ENCODE measurements at places on chromosomes 3 and 15.

- no peak for DNase-seq
These were observed 156.0 kb upstream of the MRPL3 start for GRCh38 chr3:131658771-131659170.

- peak; percentile 2 for DNase-seq
These were observed 874 bp downstream of the INO80 start for GRCh38 chr15:41115161-41115651.

DNA sequence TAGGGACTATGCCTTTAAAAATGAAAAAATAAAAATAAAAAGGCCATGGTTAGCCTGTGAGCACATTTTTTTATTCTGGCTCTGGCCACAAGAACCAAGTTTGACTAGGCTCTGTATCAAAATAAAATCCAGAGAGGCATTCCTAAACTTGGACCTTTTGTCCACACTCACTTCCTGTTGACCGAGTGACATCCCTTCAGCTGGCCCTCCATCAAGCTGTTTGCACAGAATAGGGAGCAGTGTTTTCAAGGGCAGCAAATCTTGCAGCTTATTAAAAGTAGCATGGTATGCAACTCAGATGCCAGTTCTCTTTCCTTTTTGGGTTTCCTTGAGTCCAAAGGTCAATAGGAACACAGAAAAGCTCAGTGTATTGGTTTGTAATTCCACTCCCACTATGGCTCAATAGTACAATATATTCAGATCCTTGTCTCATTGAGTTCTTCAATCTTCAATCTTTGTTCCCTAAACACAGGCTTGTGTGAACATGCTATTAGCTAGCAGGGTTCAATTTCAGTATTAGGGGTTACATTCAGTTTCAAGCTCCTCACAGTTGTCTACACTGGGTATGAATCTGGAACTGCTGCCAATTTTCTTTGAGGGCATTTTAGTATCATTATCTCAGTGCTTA lies 244.5 kb downstream of the RBMS3 start:
- DNase-seq: peak; percentile 18

DNA sequence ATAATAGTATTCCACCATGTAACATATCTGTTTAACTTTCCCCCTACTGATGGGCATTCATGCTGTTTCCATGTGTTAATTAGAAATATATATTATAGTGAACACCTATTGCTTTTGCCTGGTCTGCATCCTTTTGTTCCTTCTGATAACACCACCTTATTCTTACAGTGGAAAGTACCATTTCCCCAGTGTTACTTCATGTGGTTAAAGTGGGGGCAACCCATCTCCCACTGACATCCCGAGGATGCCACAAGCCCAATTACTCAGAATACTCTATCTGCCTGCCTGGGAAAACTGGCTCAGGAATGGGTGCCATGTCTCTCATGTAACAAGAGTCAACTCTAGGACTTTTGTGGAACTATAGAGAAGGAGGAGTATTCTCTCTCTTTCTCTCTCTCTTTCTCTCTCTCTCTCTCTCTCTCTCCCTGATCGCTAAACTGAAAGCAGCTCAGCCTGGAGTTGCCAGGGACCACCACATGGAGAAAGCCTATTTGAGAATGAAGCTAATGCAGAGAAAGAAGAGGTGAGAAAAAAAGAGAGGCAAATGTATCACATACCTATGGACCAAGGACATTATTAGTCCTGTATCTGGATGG lies 66.4 kb upstream of the PPIB start:
- DNase-seq: no peak

GRCh38 chr3:166285001-166285400 lies 447.8 kb upstream of the BCHE start:
- DNase-seq: no peak

GRCh38 chr3:174440253-174440701 lies 418.9 kb upstream of the NAALADL2 start:
- DNase-seq: peak; percentile 82

DNA sequence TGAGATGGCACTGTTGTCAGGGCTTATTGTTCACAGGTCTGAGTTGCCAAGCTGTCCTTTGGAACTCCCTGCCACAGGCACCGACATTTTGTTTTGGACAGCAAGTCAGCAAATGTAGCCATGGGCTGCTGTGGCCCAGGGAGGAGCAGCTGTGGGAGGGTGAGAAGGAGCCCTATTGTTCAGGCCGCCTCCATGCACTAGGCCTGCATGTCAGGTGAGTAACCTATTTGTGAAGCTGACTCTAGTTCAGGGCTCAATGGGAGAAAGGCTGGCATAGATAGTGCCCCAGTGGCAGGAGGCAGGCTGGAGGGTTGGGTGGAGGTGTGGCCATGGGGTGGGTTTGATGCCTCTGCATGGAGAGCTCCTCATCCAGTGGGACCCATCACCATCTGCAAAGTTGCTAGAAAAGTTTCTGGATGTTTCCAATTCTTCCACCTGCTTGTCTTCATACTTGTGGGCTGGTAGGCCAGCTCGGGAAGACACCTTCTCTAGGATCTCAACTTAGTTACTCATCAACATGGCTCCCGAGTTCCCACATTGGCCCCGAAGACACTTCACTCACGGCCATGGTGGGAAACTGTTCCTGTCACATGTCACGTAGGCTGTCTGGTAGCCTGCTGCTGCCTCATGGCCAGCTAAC lies 19.5 kb downstream of the AMOTL2 start:
- no peak for DNase-seq

- no peak for DNase-seq
These were observed 97.1 kb downstream of the SLC25A26 start for GRCh38 chr3:66317750-66318376.

DNA sequence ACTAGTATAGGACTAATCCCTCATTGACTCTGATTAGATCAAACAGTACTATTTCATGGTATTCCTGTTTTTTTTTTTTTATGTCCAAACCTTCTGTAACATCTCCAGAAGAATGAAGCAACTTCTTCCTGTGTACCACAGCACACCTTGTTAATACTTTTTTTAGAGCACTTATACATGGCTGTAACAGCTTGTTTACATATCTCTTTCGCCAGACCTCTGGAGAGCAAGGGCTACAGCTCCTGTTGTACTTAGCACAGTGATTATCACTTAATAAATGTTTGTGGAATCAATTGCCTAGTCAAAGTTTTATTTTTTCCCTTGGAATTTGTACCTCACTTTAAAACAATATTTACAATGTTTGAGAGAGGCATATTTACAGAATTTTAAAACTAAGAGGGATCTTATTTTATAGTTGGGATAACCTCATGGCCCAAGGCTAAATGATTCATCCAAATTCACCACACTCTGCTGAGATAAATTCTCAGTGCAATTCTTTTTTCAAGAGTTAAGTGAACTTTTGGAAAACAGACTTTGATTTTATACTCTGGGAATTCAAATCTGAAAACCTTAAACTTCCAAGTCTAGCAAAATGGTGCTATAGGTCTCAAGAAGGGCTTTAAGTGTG lies 9.2 kb upstream of the GATM start:
- DNase-seq: no peak

DNA sequence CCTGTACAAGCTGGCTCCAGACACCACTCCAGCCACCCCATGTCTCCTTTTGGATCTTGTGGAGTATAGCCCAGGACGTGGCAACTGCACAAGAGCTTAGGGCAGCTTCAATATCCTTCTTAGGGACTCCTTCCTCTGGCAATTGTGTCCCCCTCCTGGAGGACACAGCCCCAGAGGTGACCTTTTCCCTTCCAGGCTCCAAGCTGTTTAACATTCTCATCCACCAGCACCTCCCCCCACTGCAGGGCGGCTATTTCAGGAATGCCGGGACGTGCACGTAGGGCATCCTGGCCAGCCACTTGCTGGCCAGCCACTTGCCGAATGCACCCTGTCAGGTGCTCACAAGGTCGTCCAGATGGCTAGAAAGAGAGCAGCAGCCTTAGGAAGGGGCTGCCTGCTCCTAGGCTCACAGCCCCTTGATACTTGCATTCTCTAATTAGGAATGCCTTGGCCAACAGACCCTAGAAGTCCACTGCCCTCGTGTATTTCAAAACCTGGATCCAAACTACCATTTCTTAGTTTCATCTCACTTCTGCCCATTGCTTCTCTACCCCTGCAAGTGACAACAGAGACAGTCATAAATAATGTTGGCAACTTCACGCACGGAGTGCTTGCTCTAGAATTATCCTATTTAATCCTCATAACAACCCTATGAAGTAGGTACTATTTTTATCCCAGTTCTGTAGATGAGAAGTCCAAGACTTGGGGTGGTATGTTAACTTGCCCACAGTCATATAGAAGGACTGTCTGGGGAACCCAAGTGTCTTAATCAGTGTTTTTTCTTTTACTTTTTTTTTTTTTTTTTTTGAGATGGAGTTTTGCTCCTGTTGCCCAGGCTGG lies 24.5 kb upstream of the IDH2 start:
- no peak for DNase-seq

DNA sequence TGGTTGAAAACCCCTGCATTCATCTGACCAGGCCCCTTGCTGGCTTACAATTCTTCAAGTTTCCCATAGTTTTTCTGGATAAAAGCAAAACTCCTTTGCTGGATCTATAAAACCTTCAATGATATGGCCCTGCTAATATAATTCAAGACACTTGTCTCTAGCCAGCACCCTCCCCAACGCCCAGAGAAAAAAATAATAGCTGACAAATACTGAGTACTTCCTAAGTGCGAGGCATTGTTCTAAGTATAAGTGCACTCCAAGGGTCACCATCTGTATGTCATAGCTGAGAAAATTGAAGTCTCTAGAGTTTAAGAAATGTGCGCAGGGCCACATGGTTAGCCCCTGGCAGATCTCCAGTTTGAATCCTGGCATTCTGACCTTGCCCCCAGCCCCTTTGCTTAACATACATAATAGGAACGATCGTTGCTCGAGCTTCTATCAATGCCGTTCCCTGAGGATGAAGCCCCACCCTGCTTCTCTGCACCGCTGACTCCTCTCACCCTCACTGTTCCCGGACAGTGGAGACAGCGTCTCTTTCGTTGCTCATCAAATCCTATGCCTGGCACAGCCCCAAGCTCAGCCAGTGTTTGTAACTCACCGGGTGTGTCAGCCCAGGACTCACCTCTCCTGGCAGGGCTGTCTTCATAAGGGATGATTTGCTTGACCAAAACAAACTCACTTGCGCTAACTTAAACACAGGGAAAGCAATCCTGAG lies 377.1 kb upstream of the PROK2 start:
- no peak for DNase-seq

DNA sequence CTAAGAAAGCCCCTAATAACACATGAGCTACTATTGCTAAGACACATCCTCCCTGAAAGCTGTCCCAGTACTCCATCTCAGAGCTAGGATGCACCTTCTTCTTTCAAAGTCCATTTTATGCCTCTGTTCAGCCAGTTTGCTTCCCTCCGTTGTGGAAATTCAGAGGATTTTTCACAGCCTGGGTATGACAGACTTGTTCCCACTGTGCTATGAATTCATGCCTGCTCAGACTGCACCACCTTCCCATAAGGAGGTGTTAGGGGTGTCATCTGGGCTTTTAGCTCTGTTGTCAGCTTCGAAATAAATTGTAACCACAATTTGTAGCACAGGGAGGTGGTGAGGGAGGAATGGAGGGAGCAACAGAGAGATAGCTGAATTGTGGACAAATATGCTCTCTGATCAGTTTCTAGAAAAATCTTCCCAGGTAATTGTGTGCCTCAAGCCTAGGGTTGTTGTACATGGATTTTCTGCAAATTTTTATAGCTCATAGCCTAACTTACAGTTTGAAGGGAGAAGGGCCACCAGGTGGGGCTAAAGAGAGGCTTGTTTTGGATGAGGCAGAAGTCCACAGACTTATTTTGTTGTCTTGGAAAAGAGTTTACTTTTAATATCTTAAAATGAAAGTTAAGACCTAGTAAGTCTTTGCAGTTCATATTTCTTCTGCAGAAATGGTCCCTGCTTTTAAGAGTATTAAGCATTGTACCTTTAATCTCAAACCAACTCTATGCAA lies 462.0 kb downstream of the PDCD6IP start:
- DNase-seq: peak; percentile 28

DNA sequence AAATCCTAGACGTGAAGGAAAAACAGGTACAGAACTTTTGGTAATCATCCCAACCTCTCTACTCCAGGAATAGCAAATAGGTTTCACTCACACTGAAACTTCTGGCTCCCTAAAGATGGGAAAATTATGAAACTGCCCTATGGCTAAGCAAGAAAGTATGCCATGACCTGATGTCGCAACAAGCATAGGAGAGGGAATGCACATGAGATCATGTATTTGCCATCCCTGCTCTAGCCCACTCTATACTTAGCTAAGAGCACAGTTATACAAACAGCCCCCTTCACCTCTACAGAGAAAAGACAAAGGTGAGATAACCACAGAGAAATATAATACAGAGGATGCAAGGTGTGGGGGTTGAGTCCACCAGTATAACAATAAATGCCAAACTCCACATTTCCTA lies 102.7 kb downstream of the TBC1D5 start:
- DNase-seq: no peak

GRCh38 chr15:89876396-89877082 lies 17.3 kb downstream of the AP3S2 start:
- DNase-seq: no peak

DNA sequence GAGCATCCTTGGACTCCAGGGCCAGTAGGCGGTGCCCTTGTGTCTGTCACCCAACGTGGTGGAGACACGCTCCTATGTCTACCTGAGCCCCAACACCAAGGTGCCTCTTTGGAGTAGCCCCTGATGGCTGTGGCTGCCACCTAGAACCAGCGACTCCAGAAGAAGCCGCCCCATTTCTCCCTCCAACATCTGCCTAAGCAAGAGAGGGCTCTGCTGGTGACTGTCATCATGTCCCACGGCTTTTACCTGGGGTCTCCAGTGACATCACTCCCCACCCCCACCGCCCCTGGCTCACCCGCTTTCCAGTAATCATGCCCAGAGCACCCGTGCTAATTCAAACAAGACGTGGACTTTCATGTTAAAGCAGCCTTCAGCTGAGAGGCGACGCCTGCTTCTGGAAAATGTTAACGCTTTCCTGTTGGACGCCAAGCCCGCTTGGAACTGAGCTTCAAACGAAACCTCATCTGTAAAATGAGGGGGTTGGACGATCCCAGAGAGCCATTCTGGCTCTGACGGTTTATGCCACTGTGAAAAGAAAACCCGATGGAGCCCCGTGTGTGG lies 57.0 kb downstream of the ISG20 start:
- no peak for DNase-seq

DNA sequence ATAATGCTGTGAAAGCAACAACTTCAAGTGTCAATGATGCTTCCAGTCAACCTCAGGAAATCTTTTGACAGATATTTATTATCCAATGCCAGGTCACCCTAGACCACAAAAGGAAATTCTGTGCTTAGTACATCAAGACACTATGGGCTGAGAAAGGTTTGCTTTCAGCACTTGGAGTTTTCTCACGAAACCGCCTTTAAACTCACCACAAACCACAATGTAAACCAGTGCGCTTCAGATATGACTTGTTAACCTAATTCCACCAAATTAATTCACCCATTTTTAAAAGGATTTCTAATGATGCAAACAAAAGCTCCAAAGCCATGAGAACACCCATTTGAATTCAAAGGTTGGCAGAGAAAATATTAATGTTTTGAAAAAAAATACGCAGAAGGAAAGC lies 292.9 kb upstream of the NR2F2 start:
- DNase-seq: no peak

- no peak for DNase-seq
These were observed 284.2 kb upstream of the TPM1 start for GRCh38 chr15:62758126-62758951.

GRCh38 chr3:128805772-128806171 lies 73.6 kb upstream of the ACAD9 start:
- no peak for DNase-seq

GRCh38 chr15:36415643-36416042 lies 163.8 kb upstream of the CDIN1 start:
- DNase-seq: no peak

All from NCI-H1092 treated with DMSO at 0.1 percent for 48 hours (cell line).